ENCODE measurements at places on chromosomes 2 and 18. TPM values are rescaled to one million over a fixed set of nuclear protein-coding genes. Genes with fewer than 3 reads are reported as not detected.

DNA sequence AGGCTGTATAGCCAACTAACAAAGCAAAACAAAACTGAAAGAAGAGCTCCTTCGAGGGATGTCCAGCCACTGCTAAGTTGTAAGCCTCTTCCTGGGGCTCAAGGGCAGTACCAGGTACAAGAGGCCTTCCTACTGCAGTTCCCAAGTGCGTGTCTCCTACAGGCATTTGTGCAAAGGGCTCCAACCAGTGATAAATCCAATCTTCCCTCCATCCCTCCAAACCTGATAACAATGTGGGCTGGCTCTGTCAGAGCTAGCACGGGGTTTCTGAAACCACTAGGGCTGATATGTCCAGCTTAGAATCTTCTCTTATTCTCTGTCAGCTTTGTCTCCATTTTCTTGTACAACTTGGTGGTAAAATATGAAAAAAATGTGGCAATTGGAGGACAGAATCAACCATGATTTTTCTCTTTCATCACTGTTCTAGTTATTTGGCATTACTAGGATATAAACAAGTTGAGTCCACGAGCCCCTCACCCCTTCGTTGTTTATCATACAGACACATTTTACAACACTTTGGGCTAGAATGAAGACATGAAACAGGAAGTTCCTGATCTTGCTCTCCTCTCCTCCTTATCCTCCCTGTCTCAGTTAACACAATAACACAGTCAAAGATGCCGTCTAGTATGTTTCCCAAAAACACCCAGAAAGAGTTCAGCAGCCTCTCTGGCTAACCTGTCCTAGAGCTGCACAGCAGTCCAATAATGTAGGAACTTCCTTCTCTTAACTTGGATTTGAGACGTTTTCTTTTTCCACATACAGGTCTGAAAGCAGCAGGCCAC lies 35.4 kb upstream of the WIPF1 start:
- no peak for DNase-seq

The PPP4R1 gene
- 139 TPM for total RNA-seq

The KHK gene
- 2.2 TPM for total RNA-seq

DNA sequence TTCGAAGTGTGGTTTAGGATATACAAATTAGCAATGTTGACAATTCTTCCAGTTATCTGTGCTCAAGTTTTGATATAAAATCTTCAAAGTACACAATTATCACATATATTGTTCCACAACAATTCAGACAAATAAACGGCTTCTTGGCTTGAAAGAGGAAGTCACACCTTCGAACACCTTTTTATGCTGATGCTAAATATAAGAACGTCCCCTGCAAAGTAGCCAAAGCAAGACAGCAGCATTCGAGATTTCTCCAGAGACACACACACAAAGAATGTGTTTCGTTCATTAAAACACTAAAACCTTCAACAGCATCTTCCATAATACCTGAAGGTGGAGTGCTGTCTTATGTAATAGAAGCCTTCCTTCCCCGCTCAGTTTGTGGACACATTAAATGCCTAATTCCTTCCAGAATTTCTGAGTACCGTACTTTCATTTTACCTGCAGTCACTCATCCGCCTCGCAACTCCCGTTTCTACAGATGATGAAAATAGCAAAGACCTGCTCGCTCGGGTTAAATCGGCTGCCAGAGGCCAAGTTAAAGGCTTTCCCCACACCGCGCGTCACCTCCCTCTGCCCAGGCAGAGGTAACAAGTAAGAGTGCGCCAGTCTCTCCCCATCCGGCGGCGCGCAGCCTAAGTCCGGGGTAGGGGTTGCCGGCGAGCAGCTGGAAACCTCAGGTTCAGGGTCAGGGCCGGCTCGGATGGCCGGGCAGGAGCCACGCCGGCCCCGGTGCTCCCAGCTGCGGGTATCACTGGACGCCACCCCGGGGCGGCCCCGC lies 847 bp downstream of the SERPINE2 start:
- no peak for DNase-seq

GRCh38 chr2:134796373-134796772 lies 42.0 kb upstream of the ACMSD start:
- DNase-seq = no peak

DNA sequence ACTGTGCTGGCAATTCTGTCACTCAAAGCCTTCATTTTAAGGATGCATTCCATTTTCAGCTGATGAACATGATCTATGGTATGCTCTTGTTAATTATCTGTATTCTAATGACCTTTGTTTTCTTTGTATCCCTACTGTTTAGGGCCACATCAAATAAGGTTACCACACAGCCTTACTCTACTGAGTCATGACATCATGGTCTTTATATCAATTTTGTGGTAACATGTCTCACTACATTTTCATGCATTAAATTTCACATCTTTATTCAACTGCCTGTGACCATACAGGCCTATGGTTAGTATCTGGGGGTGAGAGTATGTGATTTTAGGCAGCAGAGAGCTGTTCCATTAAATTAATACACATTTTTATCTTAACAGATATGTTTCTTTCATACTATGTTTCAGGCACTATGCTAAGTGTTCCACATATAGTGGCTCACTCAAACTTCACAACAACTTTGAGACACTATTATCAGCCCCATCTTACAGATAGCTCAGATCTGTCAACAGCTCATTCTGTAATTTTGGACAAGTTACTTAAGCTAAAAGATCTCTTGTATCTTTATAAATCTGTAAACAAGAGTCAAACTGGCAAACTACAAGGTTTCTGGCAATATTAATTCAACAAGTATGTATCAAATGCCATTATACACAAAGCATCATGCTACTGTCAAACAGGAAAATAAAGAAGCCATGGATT lies 18.0 kb downstream of the LRPPRC start:
- no peak for DNase-seq

Data from breast epithelium (tissue), 4 donors.